ENCODE measurements at places on chromosomes 16 and 17.

- no peak for DNase-seq
Observed at GRCh38 chr17:206941-207560, 25.6 kb upstream of the DOC2B start.

DNA sequence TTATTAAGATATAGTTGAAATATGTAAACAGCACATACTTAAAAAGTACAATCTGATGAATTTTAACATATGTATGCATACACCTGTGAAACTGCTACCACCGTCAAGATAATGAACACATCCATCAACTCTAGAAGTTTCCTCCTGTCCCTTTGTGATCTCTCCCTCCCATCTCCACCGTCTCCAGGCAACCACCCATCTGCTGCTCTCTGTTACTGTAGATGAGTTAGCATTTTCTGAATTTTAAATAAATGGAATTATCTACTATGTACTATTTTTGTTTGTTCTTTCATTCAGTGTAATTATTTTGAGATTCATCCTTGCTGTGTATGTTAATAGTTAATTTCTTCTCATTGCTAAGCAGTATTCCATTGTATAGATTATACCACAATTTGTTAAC is 40.2 kb upstream of the SMPD3 start:
- no peak for DNase-seq

- DNase-seq = no peak
Observed at GRCh38 chr17:44269535-44270240, 1.8 kb upstream of the SLC4A1 start.

DNA sequence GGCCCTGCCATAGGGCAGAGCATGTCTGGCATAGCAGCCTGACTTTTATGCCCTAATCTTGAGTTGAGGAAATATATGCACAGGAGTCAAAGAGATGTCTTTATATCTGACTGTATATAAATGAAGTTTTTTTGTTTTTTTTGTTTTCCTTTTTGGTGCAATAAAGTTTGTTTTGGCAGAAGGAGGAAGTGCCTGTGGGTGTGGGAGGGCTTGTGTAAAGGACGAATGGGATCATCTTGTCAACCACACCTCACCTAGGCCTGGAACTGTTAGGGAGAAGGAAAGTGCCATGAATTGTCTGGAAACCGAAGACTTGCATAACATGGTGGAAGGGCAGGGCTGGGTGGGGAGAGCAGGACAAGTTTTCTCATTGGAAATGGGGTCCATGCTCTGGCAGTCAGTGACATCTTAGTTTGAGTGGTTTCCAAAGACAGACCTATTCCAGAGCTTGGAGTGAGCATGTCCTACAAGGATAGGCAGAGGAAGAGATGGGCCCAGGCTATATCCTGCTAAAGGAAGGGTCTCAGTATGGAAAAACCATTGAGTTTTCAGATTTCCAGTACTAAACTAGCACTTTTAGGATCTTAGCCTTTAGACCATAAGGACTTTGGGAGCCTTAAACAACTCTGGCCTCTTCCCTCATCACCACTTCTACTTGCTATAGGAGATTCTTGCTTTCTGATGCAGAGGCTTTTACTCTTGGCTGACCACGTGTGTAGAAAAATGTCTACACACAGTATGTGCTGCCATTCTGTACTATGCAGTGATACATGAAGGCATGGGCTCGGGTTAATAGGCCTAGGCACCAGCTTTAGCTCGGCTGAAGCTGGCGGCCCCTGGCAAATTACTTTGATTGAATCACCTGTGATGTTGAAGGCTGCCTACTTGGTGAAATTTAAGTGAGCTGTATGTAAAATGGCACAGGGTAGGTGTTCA is 15.5 kb downstream of the SNF8 start:
- DNase-seq = no peak

GRCh38 chr16:53370827-53371226 is 63.4 kb upstream of the RBL2 start:
- DNase-seq = no peak

DNA sequence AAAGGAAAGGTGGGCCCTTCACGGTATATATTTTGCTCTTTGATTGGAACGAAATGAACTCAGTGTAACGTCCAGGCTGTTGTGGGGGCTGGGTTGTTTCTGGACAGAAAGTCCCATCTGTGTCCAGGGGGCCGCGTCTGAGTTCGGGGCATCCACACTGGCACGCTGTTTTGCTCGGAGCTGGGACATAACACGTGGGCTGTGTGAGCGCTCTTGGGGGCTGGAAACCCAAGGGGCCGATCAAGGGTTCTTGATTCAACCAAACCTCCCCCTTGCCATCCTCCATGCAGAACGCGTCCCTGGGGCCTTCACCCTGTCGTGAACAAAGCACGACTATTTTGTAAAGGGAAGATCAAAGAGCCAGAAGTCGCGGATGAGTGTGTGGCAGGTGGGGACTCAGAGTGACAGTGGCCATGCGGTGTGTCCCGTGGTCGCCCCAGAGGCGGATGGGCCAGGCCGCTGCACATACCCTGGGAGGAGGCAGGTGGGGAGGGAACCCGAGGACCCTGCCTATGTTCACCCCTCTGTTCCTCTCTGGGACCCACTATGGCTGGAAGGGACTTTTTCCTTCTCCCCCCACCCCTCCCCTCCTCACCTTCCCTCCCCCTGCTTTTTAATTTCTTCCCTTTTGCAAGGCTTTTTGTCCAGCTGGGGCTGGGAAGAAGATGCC is 387.2 kb downstream of the SEC14L1 start:
- no peak for DNase-seq

GRCh38 chr16:68276223-68276622 is 11.9 kb downstream of the SLC7A6 start:
- no peak for DNase-seq

DNA sequence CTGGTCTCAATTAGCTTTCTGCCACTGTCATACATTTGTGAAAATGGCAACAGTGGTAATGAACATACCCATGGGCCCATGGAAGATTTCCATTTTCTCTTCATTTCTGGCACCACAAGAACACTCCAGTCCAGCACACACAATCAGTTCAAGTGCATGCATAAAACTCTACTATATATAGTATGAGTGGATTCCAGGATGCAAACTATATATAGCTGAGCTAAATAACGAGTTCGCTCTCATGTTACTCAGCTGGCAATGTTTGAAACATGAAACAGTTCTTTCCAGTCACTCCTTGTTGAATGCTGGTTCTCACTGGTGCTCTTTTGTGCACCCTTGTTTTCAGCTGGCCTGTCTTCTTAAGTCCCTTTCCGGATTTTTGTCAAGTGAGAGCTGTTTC is 75.2 kb upstream of the DHX40 start:
- DNase-seq = no peak

GRCh38 chr16:84851192-84852127 is 31.7 kb downstream of the CRISPLD2 start:
- no peak for DNase-seq

DNA sequence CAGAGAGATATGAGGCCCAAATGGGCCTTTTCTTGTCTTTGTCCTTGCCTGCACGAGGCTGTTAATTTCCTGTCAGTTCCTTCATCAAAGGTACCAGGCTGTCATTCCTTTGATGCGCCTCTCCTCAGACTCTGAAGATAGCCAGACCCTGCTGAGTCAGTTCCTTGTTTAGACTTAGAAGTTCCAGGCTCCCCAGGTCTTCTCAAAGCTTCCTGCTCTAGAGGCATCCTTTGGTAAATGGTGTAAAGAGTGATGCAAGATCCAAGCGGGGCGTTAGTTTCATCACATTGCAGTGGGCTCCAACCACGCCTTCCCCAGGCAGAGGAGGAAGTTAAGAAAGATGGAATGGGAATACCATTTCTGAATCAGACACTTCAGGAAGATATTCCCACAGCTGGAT is 4.0 kb upstream of the CDH11 start:
- DNase-seq = no peak

Measured in T-helper 2 cell (primary cell).